NAMALWA (cell line): ENCODE measurements at places on chromosomes 13 and 19.

- DNase-seq: no peak
These were observed 8.6 kb upstream of the LAIR2 start for GRCh38 chr19:54493967-54494585.

GRCh38 chr19:34135821-34136611 lies 36.3 kb upstream of the LSM14A start:
- DNase-seq: no peak

- DNase-seq: peak; percentile 16
These were observed 465.6 kb downstream of the ITGBL1 start for GRCh38 chr13:101917833-101918661.

DNA sequence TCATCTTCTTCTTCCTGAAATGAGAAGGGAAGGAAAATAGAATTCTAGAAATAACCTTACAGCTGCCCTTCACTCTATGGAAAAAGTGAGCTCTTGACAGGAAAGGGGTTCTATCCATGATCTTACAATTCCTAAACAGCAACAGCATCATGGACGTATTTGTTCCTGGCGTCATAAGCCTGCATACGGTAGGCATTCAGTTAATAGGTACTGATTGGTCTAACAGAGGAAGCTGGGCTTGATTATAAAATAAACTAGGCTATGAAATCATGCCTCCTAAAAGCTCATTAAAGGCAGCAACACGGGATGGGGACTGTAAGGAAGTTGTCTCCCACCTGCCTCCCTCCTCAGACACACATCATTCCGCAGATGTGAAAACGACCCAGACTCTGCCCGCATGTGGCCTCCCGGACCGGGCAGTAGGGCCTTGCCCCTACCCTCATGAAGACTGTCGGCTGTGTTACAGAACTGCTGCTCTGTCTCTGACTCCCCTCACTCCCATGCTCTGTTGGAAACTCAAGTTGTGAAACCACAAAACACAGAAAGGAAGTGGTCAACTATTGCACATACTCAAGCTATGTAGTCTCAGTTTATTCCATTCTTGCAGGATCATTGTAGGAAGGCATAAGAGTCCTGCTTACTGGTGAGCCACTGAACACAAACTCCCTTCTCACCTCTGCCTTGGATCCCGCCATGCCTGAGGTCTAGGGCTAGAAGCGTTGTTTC lies 129.8 kb downstream of the DLEU7 start:
- peak; percentile 22 for DNase-seq

- no peak for DNase-seq
These were observed 36.3 kb downstream of the STOML3 start for GRCh38 chr13:38954291-38954690.
